ENCODE measurements at places on chromosomes 2 and 18. TPM values are rescaled to one million over a fixed set of nuclear protein-coding genes. Genes with fewer than 3 reads are reported as not detected.
A peak's percentile ranks its signal among the peaks of the same experiment; 100 is the strongest.

GRCh38 chr2:99354070-99354469 lies 16.9 kb downstream of the EIF5B start:
- no peaks in the 10 kb centered on the region for H3K27me3 ChIP-seq
- H3K4me1 ChIP-seq, result no peaks in the 10 kb centered on the region
- H3K27ac ChIP-seq, result no peak overlapping the region
- DNase-seq, result no peak

- no peaks in the 10 kb centered on the region for H3K36me3 ChIP-seq
- H3K27ac ChIP-seq, result no peak overlapping the region
- no peak overlapping the region for H3K4me3 ChIP-seq
- no peak for DNase-seq
- H3K27me3 ChIP-seq, result peaks cover 40% of the 10 kb centered on the region
Observed at GRCh38 chr2:238856713-238857567, 9.1 kb downstream of the TWIST2 start.

GRCh38 chr18:69882965-69883668 lies 64.6 kb downstream of the CD226 start:
- H3K4me3 ChIP-seq, result no peak overlapping the region
- H3K27ac ChIP-seq, result no peak overlapping the region
- no peaks in the 10 kb centered on the region for H3K27me3 ChIP-seq
- no peaks in the 10 kb centered on the region for H3K36me3 ChIP-seq
- peak; percentile 6 for DNase-seq

- peaks cover 3% of the 10 kb centered on the region for H3K36me3 ChIP-seq
- no peak overlapping the region for H3K27ac ChIP-seq
- DNase-seq, result no peak
Observed at GRCh38 chr2:201419986-201420385, 31.3 kb downstream of the TRAK2 start.

GRCh38 chr18:51430538-51430937 lies 233.1 kb upstream of the MEX3C start:
- no peak for DNase-seq
- H3K4me3 ChIP-seq, result no peak overlapping the region
- no peaks in the 10 kb centered on the region for H3K4me1 ChIP-seq
- no peaks in the 10 kb centered on the region for H3K27me3 ChIP-seq
- no peaks in the 10 kb centered on the region for H3K36me3 ChIP-seq
- no peak overlapping the region for H3K27ac ChIP-seq

DNA sequence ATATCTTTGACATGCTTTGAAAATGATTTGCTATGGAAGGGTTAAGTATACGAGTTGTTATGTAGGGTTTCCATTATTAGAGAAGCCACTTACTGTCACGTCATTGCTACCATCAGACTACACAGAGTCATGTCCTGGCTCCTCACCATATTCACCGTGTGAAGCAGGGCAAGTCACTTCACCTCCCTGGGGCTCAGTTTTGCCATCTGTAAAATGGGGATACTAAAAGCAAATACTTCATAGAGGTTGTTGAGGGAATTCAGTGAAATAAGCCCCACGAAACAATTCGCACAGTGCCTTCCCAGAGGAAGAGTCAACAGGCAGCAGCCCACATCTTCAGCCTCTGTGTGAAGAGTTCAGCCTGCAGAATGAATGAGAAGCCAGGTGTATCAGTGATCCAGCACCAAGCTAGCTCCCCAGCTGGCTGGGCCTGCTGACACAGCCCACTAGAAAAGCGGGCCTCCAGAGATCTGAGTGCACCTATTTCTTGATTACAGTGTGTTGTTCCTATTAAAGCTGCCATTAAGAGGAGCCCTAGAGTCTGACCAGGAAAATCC lies 3.4 kb downstream of the DIPK1C start:
- peaks cover 55% of the 10 kb centered on the region for H3K27me3 ChIP-seq
- H3K27ac ChIP-seq, result no peak overlapping the region
- H3K36me3 ChIP-seq, result no peaks in the 10 kb centered on the region
- H3K4me1 ChIP-seq, result peaks cover 23% of the 10 kb centered on the region
- no peak for DNase-seq
- H3K4me3 ChIP-seq, result no peak overlapping the region

DNA sequence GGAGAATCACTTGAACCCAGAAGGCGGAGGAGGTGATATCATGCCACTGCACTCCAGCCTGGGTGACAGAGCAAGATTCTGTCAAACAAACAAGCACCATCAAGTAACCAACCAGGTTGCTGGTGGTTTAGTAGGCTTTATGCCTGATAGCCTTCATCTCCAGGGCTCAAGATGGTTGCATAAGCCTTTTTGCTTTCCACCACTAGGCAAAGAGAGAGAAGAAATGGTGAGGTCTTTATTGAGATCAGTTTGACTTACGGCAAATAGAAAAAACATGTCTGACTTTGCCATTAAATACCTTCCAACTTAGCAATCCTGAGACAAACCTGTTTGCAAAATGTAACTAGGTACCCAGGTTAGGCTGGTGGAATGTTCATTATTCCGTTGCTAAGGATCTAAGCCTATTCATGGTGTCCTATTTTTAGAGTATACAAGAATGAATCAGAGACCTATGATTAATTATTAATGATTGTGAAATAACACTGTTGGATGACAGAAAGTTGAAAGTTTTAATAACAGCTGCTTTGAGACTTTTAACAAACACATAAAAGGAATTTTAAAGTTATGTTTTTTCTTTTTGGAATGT lies 53.5 kb upstream of the SLC38A11 start:
- no peaks in the 10 kb centered on the region for H3K27me3 ChIP-seq
- no peaks in the 10 kb centered on the region for H3K36me3 ChIP-seq
- H3K27ac ChIP-seq, result no peak overlapping the region
- H3K4me1 ChIP-seq, result no peaks in the 10 kb centered on the region

- H3K27me3 ChIP-seq, result peaks cover 13% of the 10 kb centered on the region
- no peaks in the 10 kb centered on the region for H3K4me1 ChIP-seq
- no peak for DNase-seq
- H3K4me3 ChIP-seq, result no peak overlapping the region
- H3K36me3 ChIP-seq, result no peaks in the 10 kb centered on the region
Observed at GRCh38 chr2:232400256-232401015, 6.2 kb upstream of the ALPG start.

DNA sequence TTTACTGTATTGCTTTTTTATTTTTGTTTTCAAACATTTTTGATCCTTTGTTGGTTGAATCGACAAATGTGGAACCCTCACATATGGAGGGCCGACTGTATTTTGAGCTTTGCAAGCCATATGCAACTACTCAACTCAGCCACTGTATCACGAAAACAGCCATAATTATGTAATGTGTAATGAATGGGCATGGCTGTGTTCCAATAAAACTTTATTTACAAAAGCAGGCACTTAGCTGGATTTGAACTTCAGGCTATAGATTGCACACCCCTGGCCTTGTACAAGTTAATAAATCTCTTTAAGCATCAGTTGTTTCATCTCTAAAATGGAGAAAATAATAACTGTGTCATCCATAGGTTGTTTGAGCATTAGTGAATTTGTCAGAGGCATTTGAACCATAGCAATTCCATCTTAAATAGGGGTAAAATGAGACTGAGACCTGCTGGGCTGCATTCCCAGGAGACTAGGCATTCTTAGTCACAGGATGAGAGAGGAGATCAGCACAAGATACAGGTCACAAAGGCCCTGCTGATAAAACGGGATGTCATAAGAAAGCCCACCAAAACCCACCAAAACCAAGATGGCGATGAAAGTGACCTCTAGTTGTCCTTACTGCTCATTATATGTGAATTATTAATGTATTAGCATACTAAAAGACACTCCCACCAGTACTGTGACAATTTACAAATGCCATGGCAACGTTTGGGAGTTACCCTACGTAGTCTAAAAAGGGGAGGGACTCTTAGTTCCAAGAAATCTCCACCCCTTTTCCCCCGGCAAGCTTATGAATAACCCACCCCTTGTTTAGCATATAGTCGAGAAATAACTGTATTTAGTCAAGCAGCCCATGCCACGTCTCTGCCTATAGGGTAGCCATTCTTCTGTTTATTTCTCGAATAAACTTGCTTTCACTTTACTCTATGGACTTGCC lies 13.7 kb upstream of the LTBP1 start:
- H3K4me3 ChIP-seq, result no peak overlapping the region
- no peaks in the 10 kb centered on the region for H3K36me3 ChIP-seq
- no peak for DNase-seq

DNA sequence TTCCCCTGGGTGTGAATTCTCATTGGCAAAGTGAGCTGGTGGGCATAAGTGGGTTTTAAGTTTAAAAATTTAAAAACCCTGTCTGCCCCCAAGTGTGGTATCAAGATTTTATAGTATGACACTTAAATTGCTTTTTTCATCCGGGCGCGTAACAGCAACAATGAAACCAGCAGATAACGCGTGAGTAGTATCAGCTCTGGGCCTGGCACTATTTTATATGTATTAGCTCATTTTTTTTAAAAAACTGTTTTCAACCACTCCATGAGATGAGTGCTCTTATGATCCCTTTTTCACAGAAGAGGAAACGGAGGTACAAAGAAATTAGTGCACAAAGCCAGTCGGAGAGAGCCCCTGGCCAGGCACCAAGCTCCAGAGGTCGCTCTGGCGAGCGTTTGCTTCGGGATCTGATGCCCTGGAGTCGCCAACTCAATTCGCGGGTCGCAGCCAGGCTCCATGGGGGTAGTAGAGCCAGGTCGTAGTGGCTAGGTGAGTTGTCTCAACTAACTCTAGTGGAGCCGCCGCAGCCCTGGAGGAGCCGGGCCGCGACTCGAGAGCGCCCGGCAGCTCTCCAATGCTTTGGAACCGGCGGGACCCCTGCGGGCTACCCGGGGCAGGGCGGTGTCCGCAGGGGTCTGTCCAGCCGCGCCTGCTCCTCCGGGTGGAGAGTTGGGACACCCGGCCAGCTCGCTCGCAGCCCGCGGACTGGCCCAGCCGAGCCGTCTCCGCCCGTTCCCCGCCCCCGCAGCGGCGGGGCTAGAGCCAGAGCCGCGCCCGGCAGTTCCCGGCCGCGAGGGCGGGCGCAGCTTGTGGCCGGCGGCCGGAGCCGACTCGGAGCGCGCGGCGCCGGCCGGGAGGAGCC lies at the start of gene IL1R1:
Gene IL1R1, plus strand, starts transcription at position 777 of the 859 bp plus-strand sequence. CDS start 14,979 bp downstream, outside the sequence.
- H3K36me3 ChIP-seq, result no peaks in the 10 kb centered on the region
- H3K27me3 ChIP-seq, result peaks cover 12% of the 10 kb centered on the region
- peak within 1 kb of the TSS; percentile 67 for H3K4me3 ChIP-seq
- peak; percentile 93 for DNase-seq
- peak within 1 kb of the TSS; percentile 90 for H3K27ac ChIP-seq

DNA sequence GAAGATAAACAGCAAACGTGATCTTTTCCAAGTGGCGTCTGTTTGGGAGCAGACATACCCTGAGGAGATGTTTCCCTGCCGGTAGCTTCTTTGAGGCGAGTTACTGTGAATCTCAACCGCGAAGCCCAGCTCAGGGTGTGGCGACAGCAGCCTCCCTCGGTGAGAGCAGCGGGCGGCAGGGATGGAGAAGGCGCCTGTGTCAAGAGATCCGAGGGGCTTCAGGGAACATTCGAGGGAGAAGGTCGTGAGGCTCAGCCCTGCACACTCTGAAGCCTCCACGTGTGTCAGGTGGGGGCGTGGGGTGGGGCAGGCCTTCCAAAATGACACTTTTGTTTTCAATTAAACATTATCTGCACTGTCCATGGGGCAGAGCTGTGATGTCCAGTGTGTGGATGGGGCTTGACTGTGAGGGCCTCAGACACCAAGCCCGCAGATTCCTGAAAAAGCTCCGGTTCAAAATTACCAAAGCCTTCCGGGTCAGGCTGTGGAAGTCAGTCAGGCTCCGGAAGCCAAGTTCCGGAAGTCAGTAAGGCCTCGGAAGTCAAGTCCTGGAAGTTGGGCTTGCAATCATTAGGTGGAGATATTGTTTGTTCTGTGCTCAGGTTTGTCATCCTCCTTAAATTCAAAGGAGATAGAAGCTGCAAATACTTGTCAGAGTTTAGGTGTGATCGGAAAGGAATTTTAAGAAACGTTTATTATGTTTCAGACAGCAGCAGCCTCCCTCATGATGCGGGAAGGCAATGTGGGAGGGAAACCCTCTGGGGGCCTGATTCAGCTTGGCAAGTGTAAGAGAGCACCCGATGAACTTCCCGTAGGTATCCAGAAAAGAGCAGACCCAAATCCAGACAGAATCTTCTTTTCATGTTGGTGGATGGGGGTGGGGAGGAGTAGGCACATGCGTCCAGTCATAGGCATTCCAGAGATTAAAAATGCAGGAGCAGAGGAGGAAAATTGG lies 20.7 kb downstream of the SMIM21 start:
- peak; percentile 11 for DNase-seq
- peaks cover 15% of the 10 kb centered on the region for H3K4me1 ChIP-seq
- no peak overlapping the region for H3K27ac ChIP-seq
- no peak overlapping the region for H3K4me3 ChIP-seq
- peaks cover 3% of the 10 kb centered on the region for H3K27me3 ChIP-seq

GRCh38 chr18:50399582-50399981 lies 24.7 kb downstream of the SKA1 start:
- no peaks in the 10 kb centered on the region for H3K4me1 ChIP-seq
- DNase-seq, result no peak
- H3K27me3 ChIP-seq, result peaks cover 49% of the 10 kb centered on the region
- no peaks in the 10 kb centered on the region for H3K36me3 ChIP-seq
- H3K27ac ChIP-seq, result no peak overlapping the region

GRCh38 chr18:30806823-30807222 lies 235.7 kb downstream of the DSC3 start:
- H3K4me3 ChIP-seq, result no peak overlapping the region
- H3K4me1 ChIP-seq, result no peaks in the 10 kb centered on the region
- H3K36me3 ChIP-seq, result no peaks in the 10 kb centered on the region
- H3K27me3 ChIP-seq, result no peaks in the 10 kb centered on the region

DNA sequence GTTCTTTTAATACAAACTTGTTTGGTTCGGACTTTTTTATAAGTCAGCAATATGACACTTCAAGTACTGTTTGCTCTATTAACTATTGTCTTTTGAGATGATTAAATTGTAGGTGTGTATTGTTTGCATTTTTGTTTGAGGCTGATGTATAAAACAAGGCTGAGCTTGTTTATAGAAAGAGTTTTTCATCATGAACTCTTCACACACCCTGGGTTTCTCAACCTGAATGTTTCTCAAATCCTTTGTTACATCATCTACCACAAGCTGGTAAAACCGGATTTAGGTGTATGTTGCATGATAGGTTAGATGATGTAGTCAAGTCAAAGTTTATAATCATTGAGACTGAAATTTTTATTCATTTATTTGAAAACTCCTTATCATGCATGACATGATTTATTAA lies 335.2 kb upstream of the LRATD1 start:
- no peaks in the 10 kb centered on the region for H3K36me3 ChIP-seq
- H3K27ac ChIP-seq, result no peak overlapping the region
- H3K27me3 ChIP-seq, result no peaks in the 10 kb centered on the region
- no peak overlapping the region for H3K4me3 ChIP-seq
- no peak for DNase-seq

Gene C18orf54
- 4.8 TPM for polyA plus RNA-seq

Gene MGAT4A
- 3.9 TPM for polyA plus RNA-seq

Gene DYNAP
- 0.07 TPM for polyA plus RNA-seq

Gene RAB17
- 2.3 TPM for polyA plus RNA-seq

Gene POLR1B
- 14.1 TPM for polyA plus RNA-seq

Gene ACKR3
- 18.7 TPM for polyA plus RNA-seq

Gene TBR1
- 0.04 TPM for polyA plus RNA-seq

Gene EHD3
- 5.8 TPM for polyA plus RNA-seq
